ENCODE measurements at places on chromosomes 12 and 14.

DNA sequence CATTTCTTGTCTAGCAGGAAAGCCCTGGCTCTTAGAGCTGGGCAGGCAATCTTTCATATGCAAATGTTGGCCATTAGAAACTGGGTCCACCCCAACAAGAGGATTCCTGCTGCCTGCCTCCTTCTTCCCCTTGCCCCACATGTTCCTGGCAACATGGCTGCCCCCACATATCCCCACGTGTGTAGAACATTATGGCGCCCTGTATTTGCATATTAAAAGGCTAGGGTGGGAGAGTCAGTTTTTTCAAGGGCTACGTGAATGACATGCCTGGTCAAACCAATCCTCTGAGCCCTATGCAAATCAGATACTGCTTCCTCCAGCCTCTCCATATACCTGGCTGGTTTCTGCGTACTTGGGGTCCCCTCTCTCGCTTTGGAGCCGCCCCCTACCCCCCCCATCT, 514.0 kb downstream of the FUT8 start:
- DNase-seq = no peak

GRCh38 chr12:99852666-99853065, 132.1 kb downstream of the ANKS1B start:
- no peak for DNase-seq

- DNase-seq = peak; percentile 40
Observed at GRCh38 chr14:51849097-51849496, 11.3 kb upstream of the GNG2 start.

DNA sequence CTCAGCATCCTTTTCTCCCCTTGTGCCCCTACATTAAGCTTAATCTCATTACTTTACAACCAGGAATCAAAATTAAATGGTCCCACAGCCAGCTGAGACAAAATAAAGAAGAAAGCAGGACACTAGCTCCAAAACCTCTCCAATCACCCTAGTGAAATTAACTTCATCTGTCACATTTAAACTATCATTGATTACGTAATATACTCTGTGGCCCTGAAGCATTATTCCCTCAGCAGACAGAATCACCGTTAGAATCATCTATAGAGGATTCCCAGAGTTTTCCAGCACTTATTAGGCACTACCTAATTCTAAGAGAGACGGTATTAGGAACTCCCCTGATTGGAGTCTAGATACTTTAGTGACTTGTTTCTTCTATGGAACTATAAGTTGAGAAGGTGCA, at the start of gene OR4K17:
OR4K17 (plus strand) TSS at position 302 of the 400 bp plus-strand sequence. CDS start 6,761 bp downstream, outside the sequence.
- no peak for DNase-seq

GRCh38 chr12:116969615-116970585, 59.1 kb downstream of the FBXW8 start:
- DNase-seq = no peak

DNA sequence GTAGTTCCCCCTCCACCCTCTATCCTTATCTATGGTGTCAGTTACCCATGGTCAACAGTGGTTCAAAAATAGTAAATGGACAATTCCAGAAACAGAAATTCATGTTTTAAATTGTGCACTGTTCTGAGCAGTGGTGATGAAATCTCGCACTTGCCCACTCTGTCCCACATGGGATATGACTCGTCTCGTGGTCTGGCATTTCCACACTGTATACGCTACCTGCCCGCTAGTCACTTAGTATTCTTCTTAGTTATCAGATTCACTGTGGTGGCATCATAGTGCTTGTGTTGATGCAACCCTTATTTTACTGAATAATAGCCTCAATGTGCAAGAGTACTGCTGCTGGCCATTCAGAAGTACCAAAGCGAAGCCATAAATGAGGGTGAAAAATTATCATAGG, 507.0 kb downstream of the SNAPC1 start:
- DNase-seq = no peak

GRCh38 chr12:116884871-116885270, 3.6 kb upstream of the HRK start:
- DNase-seq = no peak

- DNase-seq = no peak
Observed at GRCh38 chr12:49255857-49256637, 8.8 kb upstream of the TUBA1C start.

- DNase-seq = no peak
Observed at GRCh38 chr14:87059060-87059839, 933.7 kb downstream of the GALC start.

- no peak for DNase-seq
Observed at GRCh38 chr14:50335389-50335788, 23.3 kb downstream of the DMAC2L start.

- DNase-seq = no peak
Observed at GRCh38 chr12:42779186-42779859, 189.8 kb upstream of the PRICKLE1 start.

DNA sequence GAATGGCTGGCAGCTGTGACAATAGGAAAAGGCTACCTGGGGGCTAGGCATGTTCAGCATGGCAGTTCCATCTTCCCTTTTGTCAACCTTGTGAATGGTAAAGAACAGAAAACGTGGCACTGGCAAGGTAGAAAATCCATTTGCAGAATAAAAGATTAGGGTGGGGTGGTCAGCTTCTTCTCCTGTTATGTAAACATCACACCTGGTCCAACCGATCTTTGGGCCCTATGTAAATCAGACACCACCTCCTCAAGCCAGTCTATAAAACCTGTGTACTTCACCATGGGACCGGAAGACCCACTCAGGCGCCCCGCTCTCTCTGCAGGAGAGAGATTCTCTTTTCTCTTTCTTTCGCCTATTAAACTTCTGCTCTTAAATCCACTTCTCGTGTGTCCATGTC, 19.6 kb upstream of the TMEM30B start:
- DNase-seq = no peak

- no peak for DNase-seq
Observed at GRCh38 chr12:127723251-127723650, 543.7 kb upstream of the TMEM132C start.

- DNase-seq = no peak
Observed at GRCh38 chr12:125856896-125857295, 791.7 kb downstream of the AACS start.

DNA sequence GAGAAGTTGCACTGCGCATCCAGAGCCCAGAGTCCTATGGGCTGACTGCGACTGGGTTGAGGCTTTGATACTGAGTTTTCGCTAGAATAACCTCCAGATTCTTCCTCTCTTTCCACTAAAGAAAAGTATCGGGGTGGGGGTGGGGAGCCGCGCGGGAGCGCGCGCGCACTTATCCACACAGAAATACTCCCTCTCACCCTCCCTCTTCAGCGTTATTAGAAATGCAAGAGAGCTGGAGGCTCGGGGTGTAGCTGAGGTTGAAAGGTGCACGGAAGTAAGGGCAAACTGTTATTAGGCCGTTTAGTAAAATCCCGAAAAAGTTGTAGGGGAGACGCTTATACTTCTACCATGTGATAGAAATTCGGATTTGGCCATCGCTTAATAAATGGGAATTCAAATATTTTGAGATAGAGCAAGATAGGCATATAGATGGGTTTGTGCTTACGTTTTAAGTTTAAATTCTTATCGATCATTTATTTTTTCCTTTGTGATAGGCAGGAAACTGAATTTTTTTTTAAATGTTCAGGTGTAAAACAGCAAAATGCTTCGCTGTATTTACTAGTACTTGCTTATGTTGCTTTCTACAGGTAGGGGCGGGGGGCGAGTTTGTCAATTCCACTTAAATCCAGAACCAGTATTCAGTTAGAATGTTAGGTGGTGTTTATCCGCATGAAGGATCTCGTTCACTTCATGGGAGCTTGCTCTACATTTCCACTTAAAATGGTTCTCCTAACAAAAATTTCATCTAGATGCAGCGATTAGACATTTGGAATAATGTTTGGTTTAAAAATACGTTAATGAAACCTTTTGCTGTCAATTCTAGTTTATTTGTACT, 1.1 kb downstream of the ARHGAP5 start:
- no peak for DNase-seq

GRCh38 chr14:80678436-80678835, 263.1 kb downstream of the CEP128 start:
- no peak for DNase-seq

DNA sequence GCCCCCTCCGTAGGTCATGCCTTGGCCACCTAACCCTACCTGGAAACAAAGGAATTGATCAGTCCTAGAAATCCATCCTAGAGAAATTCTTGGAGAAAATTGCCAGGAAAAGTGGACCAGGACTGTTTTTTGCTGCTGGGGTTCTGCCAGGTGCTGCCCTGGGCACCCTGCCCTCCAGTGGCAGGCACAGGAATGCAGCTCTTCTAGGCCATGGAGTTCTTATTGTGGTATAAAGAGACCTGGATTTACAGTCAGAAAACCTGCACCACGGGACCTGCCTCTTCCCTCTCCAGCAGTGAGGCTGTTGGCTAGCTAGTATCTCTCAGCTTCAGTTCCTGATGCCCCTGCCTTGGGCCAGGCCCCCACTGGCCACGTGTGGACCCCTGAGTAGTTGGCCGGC, 59.7 kb downstream of the SLC24A4 start:
- DNase-seq = no peak

DNA sequence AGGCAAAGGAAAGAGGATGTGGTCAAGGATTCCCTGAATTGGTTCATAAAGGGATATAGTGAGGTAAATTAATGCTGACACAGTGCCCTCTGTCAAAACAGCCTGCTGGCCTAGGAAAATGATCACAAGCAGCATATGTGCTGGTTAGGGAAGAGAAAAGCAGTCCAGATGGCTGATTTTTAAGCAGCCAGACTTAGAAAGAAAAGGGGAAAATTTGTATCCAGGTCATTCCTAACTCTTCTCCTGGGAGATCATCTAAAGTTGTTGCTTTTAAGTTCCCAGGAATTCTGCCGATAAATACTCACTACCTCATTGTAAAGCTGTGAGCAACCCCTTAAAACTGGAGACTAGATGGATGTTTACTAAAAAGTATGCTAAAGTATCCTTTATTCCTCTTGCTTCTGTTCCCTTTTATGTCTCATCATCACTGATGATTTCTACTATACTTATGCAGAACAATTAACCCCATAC, 46.4 kb upstream of the CNOT2 start:
- DNase-seq = no peak
